ENCODE measurements at places on chromosomes 2 and 18. TPM values are rescaled to one million over a fixed set of nuclear protein-coding genes. Genes with fewer than 3 reads are reported as not detected.

The PNKD gene
- polyA plus RNA-seq, result 102 TPM

The KRTCAP3 gene
- 7.4 TPM for polyA plus RNA-seq

The TUBA4B gene
- 0.91 TPM for polyA plus RNA-seq

The FAM124B gene
- 1.8 TPM for polyA plus RNA-seq

The RAMP1 gene
- polyA plus RNA-seq, result 6.1 TPM

The SLC30A3 gene
- polyA plus RNA-seq, result 5.3 TPM

The EEF1B2 gene
- 605 TPM for polyA plus RNA-seq

The ZNF892 gene
- polyA plus RNA-seq, result 6.1 TPM

The THAP4 gene
- 75.1 TPM for polyA plus RNA-seq

The VWC2L gene
- 0.08 TPM for polyA plus RNA-seq

The CAPN14 gene
- polyA plus RNA-seq, result 0.08 TPM

The MC4R gene
- 0.16 TPM for polyA plus RNA-seq

The LCT gene
- 0.03 TPM for polyA plus RNA-seq

The WDR35 gene
- 27.3 TPM for polyA plus RNA-seq

The CCL20 gene
- 0.41 TPM for polyA plus RNA-seq

The FZD7 gene
- polyA plus RNA-seq, result 98.9 TPM

The TAF1B gene
- polyA plus RNA-seq, result 30.3 TPM

The REG3G gene
- polyA plus RNA-seq, result not detected

The MC2R gene
- 0.04 TPM for polyA plus RNA-seq
